ENCODE measurements at places on chromosomes 1 and 21.

- DNase-seq, result no peak
These were observed 144.5 kb downstream of the NAV1 start for GRCh38 chr1:201683397-201683796.

DNA sequence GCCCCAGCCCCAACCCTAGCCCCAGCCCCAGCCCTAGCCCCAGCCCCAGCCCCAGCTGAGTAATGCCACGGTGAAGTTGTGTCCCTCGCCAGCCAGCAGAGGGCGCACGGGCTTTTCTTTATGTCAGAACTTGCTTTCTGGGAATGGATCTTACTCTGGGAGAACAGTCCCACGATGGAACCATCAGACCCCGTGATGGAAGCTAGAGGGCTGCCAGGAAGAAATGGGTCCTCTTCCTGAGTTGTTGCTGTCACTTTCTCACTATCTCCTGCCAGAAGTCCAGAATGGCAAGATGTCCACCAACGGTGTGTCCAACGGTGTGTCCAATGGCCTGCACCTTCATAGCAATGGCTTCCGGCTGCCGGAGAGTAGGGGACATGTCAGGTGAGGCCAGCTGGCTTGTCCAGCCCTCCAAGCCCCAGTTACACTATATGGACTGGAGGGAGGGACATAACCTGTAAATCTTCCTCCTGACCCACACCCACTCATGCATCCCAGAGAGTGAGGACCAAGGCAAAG, 25.1 kb upstream of the TMEM222 start:
- DNase-seq, result peak; percentile 62

DNA sequence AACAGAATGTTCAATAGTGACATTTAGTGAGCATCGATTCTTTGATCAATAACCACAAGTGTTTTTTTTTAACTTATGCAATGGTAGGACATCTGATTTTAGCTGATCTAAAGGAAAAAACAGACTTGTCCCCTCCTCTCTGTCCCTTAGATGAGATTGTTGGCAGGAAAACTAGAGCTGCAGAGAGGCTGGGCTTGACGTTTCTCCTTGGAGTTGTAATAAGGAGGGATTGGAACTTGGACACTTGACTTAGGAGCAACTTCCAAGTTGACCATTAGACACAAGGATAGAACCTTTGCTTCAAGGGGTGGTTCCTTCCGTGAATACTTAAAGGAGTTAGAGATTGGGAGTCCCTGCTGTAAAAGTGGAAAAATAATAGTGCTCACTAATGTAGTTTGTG, 49.9 kb downstream of the KAZN start:
- no peak for DNase-seq

GRCh38 chr1:67431156-67431765, 1.1 kb upstream of the SERBP1 start:
- DNase-seq, result no peak

GRCh38 chr1:208448425-208448824, 204.2 kb upstream of the PLXNA2 start:
- DNase-seq, result no peak

- no peak for DNase-seq
These were observed 13.2 kb downstream of the CNTN2 start for GRCh38 chr1:205056188-205056611.

- peak; percentile 89 for DNase-seq
These were observed 27.8 kb downstream of the ECE1 start for GRCh38 chr1:21262293-21263051.

DNA sequence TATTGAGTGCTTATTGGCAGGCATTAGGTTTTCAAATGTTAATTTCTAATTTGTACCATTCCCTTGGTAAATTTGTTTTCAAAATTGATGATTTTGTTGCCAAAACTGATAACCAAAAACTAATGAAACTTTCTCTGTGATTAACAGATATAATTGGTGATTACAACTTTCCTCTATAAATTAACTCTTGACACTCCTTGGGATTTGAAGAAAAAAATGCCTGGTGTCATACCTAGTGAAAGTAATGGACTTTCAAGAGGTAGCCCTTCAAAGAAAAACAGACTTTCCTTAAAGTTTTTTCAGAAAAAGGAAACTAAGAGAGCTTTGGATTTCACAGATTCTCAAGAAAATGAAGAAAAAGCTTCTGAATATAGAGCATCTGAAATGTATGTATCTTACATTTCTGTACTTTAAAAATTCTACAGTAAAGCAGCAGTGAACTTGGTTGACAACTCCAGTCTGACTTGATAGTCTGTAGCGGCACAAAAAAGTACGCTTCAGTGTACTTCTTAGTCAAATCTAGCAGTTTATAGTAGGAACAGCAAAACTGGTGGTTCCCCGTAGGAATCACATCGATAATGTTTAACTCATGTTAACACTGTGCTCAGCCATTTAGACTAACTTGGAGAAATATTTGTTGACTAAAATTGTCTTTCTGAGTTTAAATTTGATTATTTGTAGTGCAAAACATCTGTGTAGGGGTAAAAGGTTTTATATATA, 3.0 kb downstream of the USP1 start:
- DNase-seq, result no peak

DNA sequence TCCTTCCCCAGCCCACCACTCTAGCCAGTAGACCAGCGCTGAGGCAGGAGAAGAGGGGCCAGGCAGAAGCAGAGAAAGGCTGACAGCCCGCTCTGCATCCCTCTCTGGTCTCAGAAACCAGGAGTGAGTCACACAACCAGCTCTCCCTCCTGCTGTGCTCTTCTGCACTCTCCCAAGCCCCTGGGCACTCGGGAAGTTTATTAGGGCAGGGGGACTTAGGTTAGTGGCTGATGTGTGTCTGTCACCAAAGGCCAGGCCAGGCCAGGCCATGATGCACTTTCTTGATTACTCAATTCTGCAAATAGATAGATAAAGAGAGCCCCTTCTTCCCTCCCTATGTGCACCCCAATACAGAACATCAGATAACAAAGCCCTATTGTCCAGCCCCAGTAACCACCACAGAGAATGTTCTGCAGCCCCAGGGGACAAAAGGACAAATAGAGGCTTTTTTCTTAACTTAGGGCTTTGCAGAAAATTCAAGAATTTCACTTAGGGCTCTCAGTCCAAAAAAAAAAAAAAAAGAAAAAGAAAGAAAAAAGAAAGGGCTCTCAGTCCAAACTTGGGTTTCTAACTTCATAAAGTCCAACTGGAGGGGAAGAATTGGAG, 52.9 kb upstream of the CNTN2 start:
- DNase-seq, result no peak

DNA sequence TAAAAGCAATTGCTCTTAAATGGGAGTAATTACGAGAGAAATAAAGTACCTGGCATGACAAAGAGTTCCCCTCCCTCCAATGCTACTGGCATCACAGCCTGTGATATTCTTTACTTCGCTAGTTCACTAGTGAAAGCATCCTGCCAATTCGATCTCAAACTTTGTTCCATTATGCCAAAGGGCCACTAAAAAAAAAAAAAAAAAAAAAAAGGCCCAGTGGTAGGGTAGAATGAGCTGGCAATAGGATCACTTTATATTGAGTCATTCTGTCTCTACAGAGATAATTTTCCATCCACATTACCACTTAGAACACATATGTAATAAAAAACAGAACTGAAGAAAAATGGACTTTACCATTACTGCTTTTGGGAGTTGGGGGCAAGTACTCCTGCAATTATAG, 11.2 kb downstream of the PUM1 start:
- DNase-seq, result no peak
